ENCODE measurements at places on chromosomes 1 and 21. TPM values are rescaled to one million over a fixed set of nuclear protein-coding genes. Genes with fewer than 3 reads are reported as not detected.

Gene PGLYRP4
- not detected for total RNA-seq

Gene IL6R
- 14.6 TPM for total RNA-seq

Gene RPL5
- 1,085 TPM for total RNA-seq

Gene OR2AK2
- not detected for total RNA-seq

Gene LAD1
- 68.6 TPM for total RNA-seq

DNA sequence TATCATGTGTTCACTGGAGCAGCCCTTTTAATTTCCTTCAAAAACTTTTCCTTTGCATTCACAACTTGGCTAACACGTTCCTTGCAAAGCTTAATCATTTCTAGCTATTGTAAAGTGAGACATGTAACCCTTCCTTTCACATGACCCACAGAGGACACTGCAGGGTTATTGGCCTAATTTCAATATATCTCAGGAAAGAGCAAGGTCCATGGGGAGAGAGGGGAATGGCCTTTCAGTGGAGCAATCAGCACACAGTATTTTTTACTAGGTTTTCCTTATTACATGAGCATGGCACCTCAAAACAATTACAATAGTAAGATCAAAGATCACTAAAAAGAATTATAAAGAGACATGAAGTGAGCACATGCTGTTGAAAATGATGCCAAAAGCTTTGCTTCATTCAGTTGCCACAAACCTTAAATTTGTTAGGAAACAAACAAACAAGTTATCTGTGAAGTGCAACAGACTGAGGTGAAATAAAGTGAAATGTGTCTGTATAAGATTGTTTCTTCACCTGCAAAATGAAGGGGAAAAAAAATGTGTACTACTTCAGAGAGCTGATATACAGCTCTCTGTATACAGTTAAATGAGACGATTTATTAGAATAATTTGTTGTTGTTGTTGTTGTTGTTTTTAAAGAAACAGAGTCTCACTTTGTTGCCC lies 61.5 kb downstream of the EIF4G3 start:
- peak; percentile 69 for DNase-seq

GRCh38 chr1:16138772-16139221 lies 17.1 kb downstream of the EPHA2 start:
- DNase-seq = no peak

DNA sequence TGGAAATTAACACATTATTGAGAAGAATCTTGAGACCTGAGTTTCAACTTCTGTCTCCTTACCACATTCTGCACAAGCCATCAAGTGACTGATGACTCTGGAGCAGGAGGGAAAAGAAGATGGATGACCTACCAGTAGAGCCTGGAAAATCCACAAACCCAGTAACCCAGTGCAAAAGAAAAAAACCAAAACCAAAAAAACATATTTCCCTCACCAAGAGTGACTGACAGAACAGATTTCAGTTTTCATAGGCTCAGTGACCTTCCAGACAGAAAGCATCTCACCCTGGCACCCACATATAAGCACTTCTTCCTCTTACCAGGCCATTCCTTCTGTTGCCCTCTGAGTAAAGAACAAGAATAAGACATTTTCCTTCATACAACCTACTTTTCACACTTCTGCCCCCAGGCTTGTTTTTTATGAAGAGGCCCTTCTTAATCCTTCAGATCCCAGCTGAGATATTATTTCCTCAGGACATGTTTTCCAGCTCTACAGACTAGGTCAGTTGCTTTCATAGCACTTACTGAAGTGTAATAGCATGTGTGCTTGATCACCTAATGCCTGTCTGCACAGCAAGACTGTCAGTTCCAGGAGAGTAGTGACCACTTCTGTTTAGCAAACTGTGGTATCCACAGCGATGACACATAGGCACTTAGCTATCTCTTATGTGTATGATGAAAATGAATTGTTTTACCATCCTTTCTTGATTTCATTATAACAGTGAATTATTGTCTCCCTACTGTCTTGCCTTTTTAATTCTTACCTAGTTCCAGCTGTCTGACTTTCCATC lies 4.0 kb downstream of the TSACC start:
- DNase-seq = peak; percentile 20

GRCh38 chr1:39673215-39673614 lies 1.3 kb upstream of the NT5C1A start:
- no peak for DNase-seq

DNA sequence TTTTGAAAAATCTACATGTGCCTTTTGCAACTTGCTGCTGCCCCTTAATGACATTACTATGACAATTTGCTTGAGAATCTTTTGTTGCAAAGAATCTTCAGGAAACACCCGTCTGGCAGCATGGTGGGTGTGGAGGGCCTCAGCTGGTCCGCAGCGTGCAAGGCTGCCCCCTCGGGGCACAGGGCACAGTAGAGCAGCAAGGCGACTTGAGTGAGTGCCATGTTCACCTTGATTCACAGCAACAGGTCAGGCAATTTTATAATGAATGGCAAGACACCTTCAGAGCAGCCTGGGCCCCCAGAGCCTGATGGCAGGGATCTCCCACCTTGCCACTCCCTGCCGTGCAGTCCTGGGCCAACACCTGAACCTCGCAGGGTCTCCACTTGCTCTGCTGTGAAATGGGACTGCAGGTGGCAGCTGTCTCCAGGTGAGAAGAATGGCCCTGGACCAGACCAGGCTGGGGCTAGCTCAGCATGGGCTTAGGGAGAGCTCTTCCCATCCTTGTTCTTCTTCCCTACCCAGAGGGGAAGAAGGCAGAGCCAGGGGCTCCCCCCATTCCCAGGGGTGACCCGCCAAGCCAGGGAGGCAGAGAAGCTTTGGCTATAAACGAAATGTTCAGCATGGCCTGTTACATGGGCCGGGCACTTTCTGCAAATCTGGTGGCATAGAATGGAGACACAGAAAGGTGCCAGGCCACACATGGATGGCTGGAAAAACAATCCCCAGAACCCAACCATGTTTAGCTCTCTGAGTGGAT lies 34.5 kb upstream of the ACTRT2 start:
- no peak for DNase-seq
